Renal cortex interstitium (tissue), 15 donors: ENCODE measurements at places on chromosomes 6 and 20.

- DNase-seq = no peak
Observed at GRCh38 chr6:136582711-136583471, 32.7 kb upstream of the MAP7 start.

DNA sequence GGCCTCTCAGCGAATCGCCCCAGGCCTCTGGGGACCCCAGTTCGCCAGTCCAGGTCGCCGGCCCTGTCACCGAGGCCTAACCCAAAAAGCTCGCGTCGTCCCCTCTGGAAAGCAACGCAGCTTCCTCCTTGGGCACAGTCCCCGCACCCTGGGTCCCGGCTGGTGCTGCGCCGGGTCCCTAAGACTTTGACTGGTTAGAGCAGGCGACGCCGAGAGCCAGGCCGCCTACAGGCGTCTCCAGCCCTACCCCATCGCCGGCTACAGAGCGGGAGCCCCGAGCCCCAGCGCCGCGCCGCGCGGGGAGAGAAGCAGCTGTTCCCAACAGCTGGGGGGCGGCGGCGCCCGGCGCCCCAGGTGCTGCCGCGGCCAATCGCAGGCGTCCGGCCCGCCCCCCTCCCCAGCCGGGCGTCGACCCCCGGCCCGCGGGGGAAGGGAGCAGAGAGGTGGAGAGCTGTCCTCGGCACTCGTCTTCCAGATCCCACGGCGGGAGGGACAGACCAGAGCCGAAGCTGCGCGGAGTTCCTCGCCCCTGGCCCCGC lies 540 bp upstream of the RBM24 start:
- DNase-seq = peak; percentile 31

DNA sequence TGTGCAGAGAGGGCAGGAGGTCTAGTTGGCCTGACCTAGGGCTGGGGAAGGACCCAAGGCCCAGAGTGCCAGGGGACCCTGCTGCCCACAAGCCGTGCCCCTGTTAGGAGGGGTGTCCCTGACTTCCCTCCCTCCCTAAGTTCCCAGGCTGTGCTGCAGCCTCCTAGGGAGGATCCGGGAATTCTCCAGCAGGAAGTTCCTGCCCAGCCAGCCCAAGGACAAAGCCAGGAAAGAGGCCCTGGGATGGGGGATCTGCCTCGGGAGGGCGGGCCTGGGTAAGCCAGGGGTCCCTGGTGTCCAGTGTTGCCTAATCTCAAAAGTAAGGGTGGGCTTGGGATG lies 9.3 kb upstream of the BAK1 start:
- no peak for DNase-seq

GRCh38 chr6:38805127-38805655 lies 90.1 kb downstream of the DNAH8 start:
- no peak for DNase-seq

DNA sequence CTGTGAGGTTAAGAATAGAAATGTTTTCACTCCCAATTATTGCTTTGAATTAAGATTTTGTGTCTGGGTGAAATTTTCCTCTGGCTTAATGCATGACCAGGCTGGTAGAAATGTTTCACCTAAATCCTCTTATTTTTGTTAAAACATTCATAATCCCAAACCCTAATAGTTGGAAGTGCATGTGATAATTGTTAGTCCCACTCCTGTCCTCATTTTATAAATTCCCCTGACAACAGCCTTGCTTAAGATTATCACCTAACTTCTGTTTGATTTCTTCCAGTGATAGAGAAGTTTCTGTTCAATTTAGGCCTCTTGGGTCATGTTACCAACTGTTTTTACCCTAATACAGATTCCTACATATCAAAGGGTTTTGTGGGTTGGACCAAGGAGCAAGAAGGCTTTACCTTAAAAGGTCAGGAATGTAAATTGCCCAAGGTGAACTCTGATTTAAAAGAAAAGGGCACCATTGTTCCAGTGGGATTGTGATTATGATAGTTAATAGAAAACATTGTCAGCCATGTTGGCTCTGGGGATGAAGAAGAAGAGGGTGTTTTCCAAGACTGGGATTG lies 158.7 kb upstream of the CENPW start:
- no peak for DNase-seq

- DNase-seq = no peak
Observed at GRCh38 chr6:21739838-21740237, 146.3 kb downstream of the SOX4 start.

DNA sequence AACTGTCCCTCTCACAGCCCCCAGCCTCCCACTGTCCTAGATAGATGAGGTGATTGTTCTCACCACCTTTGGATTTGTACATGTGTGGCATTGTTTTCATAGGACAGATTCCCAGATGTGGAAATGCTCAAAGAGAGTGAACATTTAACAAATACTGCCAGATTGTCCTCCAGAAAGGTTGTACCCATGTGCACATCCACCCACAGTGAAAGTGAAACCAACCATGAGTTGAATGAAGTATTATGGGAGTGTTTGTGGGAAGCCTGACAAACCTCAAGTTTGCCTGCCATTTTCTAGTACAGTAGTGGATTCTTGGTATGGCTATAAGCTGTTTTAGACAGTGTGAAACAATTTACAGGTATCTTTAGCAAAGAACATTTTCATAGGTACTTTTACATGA lies 42.7 kb downstream of the ANKRD6 start:
- no peak for DNase-seq

- no peak for DNase-seq
Observed at GRCh38 chr6:73803562-73804241, 107.7 kb downstream of the CD109 start.

DNA sequence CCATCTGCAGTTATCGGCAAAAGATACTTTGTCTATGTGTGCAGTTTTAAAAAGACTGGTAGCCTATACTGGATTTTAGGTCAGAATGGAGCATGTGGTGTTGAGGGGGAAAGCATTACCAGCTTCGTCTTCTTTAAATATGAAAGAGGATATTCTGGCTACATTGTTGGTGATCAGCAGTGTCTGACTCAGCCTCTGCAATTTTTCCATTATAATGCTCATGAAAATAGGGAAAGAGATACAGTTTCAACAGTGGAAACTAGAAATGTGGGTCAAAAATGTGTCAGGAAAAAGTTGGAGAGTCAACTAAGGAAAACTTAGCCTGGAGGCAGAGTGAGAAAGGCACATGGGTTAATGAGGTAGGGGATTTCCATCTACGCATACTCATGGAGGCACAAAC lies 45.2 kb downstream of the HDGFL1 start:
- no peak for DNase-seq

- DNase-seq = no peak
Observed at GRCh38 chr20:12051206-12052163, 133.8 kb downstream of the BTBD3 start.

GRCh38 chr20:25276533-25277050 lies 28.7 kb downstream of the PYGB start:
- no peak for DNase-seq

GRCh38 chr20:60976913-60977312 lies 275.1 kb upstream of the CDH4 start:
- DNase-seq = no peak
